GM23248 (cell line): ENCODE measurements at places on chromosomes 3 and 15. TPM values are rescaled to one million over a fixed set of nuclear protein-coding genes. Genes with fewer than 3 reads are reported as not detected.

- DNase-seq: no peak
Observed at GRCh38 chr15:72037321-72037720, 80.6 kb downstream of the MYO9A start.

Gene CCNL1
- 58.6 and 77.5 TPM in 2 replicates for polyA plus RNA-seq

DNA sequence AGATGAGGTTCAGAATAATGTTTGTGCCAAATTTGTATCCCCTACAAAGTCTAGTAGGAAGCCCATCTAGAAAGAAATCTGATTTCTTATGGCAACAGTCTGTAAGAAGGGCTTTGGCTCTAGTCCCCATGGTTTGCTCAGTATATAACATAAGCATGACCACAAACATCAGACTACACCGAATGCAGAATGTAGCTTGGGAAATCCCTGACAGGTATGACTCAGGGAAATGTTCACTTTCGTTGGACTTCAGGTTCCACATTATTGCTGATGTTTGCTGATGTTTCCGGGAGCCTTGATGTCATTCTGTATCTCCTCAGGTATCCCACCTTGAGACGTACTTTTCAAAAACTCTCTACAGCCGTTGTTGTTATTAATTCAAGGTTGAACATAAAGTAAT is 304.4 kb upstream of the TGFBR2 start:
- DNase-seq: no peak

DNA sequence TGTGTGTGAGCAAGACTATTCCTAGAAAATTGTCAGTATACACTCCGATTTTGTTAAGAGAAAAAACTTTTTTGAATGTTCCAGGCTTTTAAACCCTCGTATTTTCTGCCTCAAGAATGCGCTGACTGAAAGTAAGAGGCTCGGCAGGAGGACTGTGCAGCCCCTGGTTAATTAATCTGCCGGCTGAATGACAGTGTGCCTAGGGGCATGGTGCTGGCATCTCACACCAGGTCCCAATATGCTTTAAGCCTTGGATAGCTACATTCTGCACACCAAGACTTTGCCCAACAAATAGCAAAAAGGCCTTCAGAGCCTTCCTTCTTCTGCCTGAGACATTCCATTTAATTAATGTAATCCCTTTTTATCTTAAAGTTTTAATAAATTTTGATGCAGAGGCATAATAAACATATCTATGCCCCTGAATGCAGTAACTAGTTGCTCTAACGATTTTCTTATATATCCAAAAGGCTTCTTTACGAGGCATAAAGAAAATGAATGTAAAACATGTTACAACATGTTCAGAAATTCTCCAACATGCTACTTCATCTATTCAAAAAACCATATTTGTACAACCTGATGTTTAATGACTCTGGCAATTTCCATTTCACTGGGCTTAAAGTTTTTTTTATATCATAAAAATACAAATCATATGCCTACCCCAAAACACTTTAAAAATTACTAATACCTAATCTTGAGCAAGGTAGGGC is 37.9 kb downstream of the DPH6 start:
- no peak for DNase-seq

- no peak for DNase-seq
Observed at GRCh38 chr3:195532834-195533233, 10.3 kb downstream of the PPP1R2 start.

GRCh38 chr3:123621186-123621849 is 36.5 kb upstream of the HACD2 start:
- no peak for DNase-seq

Gene DNAH12
- 0.11 TPM in 1 of 2 replicates, not detected in the other for polyA plus RNA-seq

DNA sequence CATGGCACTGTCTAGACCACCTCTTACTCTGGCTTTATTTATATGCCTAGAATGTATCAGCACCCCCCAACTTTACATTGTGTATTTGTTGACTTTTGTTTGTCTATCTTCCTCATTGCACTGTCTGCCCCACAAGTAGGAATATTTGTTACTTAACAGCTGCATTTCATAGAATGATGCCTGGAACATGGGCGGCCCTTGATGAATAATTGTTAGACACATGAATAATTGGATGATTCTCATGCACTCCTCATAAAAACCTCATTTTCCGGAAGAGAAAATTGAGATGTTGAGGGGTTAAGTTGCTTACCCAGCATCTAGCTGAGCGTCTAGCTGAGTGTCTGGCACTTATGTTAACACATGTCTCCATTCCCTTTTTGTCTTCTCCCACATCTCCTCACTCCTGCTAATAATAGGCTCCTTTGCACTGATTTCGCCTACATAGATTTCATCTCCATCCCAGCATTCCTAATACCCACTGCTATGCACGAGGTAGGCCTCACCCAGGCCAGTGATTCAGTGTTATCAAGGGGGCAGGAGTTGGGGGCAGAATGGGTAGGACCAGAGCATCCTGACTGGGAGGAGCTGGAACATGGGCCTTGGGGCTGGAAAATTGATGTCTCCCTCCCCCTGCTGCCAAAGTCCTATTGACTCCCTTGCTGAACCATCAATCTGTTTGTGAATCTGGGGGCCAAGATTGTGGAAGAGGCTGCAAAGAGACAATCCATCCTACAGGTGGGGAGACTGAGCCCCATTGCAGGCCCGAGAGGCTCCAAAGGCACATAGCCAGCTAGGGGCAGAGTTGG is 7.8 kb upstream of the WNT7A start:
- DNase-seq: no peak

Gene VPS13C
- 8.0 and 8.7 TPM in 2 replicates for polyA plus RNA-seq

DNA sequence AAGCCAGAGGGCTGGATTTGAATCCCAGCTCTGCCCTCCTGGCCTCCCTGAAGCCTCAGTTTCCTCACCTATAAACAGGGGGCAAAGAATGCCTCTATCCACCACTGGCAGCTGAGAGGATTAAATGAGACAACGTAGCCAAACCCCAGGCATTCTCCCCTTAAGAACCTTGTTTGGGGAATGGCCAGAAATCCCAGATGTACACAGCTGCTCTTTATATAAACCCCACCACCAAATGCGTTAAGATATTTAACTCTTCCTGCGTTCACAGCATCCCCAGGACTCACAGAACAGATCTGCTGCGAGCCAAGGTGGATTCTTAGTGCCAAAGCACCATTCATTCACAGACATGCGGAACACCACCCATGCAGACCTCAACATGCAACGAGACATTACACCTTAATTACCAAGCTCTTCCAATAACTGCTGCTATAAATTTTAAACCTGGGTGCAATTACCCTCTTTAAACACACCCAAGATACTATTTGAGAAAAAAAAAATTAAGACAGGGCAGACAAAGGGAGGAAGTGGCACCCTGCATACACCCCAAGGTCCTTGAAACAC is 5.2 kb downstream of the TLE3 start:
- DNase-seq: no peak

Gene KIAA1143
- 21.8 and 23.5 TPM in 2 replicates for polyA plus RNA-seq

GRCh38 chr3:122988508-122988907 is 39.1 kb downstream of the SEMA5B start:
- no peak for DNase-seq

Gene A4GNT
- polyA plus RNA-seq: 0.14 TPM in 1 of 2 replicates, not detected in the other

Gene ARHGEF26
- 0.38 and 0.40 TPM in 2 replicates for polyA plus RNA-seq
